ENCODE measurements at places on chromosomes 5 and 9.

DNA sequence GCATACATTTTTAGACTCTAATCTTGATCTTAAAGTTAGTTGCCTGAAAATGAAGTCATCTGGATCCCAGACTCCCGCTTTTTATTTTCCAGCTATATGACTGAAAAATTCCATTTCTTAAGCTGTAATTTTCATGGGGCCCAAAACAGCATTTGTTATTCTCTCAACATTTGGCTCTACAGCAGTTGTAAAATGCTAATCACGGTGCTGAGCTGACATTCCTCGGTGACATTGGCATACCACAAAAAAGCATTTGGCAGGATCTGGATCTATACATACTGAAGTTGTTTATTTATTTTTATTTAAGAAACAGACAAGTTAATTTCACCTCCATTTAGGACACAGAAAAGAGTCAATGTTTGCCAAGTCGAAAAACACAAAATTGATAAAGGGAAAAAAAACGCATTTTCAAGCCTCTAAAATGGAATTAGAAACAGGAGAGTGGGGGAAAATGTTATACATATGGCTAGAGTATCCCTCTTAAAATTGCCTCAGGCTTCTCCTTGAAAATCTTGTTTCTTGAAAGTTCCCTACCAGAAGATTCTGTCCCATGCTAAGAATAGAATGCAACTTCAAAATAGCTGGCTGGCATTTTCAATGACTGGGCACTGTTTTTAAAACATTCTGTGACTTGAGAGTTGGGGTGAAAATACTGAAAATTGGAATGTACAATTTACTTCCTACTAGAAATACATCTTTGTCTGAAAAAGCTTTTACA is 207.5 kb upstream of the TBCA start:
- no peak for DNase-seq

GRCh38 chr5:181160152-181160754 is 12.9 kb downstream of the OR2V2 start:
- peak; percentile 41 for DNase-seq

DNA sequence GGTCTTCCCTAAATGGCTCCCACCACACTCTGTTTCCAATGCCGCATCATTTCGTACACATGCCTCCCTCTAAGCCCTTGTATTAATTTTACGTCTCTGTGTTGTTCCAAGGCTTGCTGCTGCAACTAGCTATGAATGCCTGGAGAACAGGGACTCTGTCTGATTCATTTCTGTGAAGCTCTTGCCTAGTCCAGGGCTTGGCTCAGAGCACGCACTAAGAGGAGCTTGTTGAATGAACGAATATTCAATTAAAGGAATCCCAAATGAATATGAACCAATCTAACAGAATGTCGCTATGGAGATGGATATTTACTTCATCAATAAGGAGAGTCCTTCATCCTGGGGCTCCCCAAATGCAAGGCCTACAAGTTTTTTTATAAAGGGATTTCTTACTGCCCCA is 55.3 kb downstream of the TGFBR1 start:
- DNase-seq: no peak

DNA sequence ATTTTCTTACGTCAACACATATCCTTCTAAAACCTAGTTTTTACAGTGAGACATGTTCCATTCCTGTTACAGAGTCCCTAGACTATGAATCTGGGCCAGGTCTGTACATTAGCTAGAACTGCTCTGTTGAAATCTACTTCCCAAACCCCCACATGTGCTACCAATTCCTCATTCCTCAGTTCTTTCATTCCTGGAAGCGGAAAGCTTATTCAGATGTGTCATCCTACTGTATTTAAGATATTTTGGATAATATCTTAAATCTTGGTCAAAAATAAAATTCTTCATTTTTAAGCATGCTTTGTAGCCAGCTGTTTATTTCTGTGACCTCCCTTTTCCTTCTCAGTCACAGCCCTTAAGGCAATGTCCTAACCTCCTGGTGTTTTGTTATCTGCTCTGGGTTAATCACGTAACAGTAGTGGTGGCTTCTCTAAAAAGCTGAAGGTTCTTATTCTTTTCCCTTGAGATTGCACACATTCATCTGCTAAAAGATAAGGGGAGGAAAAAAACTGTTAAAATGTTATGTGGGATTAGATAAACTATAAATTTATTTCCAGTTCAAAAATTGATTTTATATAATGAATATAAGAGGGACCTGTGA is 35.6 kb downstream of the GLRX start:
- DNase-seq: no peak

DNA sequence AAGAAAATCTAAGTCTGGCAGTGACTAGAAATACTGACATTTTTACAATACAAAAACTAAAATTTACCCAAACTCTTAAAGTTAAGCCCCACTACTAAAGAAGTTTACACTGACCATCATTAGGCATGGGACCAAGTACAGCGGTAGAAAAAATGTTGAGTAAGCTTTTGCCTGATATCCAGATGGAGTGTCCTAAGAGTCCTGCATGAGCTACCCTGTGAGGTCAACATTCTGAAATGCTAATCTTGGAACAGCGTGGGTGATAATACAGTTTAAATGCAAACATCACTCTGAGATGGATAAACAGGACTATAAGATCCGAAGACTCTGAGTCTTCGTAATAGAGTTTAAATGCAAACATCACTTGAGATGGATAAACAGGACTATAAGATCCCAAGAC is 189.7 kb downstream of the DCP2 start:
- DNase-seq: no peak
